HEK293T (cell line): ENCODE measurements at places on chromosomes 3 and 15.

DNA sequence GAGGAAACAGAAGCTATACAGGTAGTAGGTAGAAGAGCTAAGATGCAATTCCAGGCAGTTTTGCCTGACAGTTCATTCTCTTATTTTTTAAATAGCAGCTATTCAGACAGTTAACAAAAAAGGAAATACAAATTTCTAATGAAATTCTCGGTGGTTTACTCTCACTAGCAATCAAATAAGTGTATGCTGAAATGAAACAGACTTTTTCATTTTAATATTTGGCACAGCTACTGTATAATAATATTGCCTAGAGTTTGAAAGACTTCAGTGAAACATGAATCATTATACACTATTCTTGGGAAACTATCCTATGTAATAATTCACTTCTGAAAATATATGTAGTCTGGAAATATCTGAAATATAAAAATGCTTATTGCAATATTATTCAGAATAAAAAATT, 463.2 kb upstream of the AGTR1 start:
- DNase-seq: no peak

GRCh38 chr3:47747558-47747957, 34.1 kb downstream of the SMARCC1 start:
- no peak for DNase-seq

- no peak for DNase-seq
These were observed 4.6 kb upstream of the ABCC5 start for GRCh38 chr3:184022323-184022722.

DNA sequence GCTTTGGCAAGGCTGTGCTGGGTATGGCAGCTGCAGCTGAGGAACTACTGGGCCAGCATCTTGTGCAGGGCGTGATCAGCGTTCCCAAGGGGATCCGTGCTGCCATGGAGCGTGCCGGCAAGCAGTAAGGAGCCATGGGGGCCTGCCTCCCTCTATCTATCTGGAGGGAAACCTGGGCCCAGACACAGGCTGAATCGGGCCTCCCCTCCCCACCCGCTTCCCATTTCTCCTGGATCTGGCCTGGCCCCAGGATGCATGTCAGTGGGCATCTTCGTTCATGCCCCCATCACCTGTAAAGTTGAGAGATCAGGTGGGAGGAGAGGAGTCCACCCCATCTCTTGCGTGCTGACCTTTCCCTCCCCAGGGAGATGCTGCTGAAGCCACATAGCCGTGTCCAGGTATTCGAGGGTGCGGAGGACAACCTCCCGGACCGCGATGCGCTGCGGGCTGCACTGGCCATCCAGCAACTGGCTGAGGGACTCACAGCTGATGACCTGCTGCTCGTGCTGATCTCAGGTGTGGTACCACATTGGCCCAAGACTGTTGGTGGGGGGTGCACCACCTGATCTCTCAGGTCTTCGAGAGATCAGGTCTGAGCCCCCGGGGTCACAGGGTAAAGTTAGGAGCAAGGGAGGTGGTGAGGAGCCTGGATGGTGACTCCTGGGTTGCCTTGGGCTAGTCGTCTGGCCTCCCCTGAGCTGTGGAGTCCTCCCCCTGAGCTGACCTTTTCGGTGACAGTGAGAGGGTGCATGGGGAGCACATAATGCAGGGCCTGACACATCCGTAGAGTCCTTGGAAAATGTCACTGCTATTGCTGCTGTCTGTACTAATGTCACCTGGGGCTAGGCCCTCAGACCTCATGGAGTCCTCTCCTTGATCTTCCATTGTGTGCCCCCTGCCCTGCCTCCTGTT, 3.2 kb downstream of the GLYCTK start:
- DNase-seq: no peak

DNA sequence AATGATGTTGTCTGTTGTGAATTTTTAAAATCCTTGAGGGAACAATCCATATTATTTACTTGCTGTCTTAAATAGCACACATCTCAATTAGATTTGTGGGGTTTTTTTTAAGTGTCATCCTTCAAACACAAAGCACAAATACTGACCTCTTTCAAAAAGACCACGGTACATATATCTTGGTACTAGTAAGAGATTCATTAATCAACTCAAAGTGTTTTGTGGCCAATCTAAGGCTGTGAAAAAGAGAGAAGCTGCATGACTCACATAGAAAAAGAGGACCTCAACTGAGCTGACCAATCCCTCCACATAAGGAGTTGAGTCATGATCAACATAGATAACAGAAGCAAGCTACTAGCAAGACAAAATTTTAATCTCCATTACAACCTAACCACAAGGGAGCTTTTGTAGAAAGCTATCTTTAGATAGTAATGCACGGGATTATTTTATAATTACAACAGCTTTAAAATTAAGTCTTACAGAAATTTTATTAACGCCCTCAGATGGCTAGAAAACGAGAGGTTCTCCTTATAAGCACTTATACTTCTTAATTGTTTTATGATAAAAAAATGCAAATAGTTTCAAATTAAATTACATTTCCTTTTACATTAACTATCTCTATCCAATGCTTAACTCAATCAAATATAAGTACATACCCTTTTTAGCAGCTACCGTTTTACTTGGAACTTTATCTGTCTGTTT, 60.5 kb downstream of the TOP2B start:
- no peak for DNase-seq

DNA sequence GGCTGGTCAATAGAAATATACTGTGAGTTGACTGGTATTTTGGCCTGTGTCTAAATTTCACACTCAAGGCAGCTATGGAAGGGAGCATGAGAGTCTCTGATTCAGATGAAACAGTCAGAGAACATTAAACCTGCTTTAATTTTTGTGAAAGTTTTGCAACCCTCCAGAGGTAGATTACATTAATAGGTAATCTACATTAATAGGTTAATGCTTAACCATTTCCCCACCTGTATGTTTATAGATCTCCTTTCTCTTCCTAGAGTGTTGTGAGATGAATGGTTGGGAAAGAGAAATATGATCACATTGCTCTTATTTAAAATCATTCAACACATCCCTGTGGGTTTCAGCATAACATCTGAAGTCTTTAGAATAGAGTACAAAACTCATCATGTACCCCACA, 586.9 kb upstream of the DPPA4 start:
- no peak for DNase-seq

- no peak for DNase-seq
These were observed 37.3 kb downstream of the CACNA1D start for GRCh38 chr3:53531749-53532148.

- DNase-seq: no peak
These were observed 411 bp upstream of the C3orf70 start for GRCh38 chr3:185153171-185153771.

GRCh38 chr3:9793161-9793781, 389 bp downstream of the ARPC4 start:
- DNase-seq: peak; percentile 37

GRCh38 chr3:150447084-150447483, 39.0 kb downstream of the TSC22D2 start:
- DNase-seq: no peak

DNA sequence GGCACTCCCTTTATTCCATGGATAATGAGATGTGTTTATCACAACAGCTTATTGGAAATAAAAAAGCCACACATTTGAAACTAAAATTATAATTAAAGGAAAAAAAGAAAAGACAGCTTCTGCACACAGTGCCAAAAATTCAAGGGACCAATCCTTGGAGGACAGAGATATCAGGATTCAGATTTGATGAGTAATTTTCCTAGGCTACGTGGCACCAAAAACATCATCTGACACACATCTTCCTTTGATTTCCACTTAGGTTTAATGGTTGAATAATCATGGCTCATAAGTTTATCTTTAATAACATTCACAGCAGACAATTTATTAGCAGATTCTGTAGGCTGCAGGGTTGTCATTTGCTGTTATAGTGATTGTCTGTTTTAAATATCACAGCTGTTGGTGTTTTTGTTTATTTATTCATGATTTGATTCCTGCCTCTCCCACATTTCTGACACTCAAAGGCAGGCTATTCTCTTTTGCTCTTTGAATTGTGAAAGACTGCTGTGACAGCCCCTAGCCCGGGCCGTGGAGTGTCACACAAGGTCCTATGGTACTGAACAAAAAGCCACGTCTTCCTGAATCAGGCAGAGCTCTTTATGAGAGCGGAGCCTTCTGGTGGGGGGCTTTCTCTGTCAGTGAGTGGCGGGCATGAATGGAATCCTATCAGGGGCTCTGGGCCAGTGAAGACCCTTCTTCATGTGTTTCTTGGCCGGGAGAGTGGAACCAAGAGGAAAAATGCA, 708.5 kb downstream of the SQOR start:
- DNase-seq: no peak
